ENCODE measurements at places on chromosomes 4 and X. TPM values are rescaled to one million over a fixed set of nuclear protein-coding genes. Genes with fewer than 3 reads are reported as not detected.
A peak's percentile ranks its signal among the peaks of the same experiment; 100 is the strongest.

Gene CRMP1
- total RNA-seq: 0.04 TPM

Gene NAA11
- total RNA-seq: not detected

Gene GYPB
- not detected for total RNA-seq

Gene CTAG2
- not detected for total RNA-seq

Gene TMPRSS11D
- total RNA-seq: not detected

DNA sequence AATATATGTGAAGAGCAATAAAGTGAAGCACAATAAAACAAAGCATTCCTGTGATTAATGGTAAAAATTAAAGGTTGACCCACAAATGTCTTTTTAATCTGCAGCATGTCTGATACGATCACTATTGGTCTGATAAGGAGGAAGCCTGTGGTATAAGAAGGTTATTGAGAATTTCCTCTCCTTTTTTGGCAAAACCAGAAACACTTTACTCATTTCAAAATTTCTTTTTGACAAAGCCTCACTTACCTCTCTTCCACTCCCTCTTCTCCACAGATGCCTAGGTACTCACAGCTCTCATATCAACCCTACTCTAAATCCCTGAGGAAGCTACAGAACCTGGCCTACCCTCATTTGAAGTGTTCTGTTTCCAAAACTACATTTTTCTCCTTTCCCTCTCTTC, 56.1 kb downstream of the TSPAN5 start:
- no peak for DNase-seq

DNA sequence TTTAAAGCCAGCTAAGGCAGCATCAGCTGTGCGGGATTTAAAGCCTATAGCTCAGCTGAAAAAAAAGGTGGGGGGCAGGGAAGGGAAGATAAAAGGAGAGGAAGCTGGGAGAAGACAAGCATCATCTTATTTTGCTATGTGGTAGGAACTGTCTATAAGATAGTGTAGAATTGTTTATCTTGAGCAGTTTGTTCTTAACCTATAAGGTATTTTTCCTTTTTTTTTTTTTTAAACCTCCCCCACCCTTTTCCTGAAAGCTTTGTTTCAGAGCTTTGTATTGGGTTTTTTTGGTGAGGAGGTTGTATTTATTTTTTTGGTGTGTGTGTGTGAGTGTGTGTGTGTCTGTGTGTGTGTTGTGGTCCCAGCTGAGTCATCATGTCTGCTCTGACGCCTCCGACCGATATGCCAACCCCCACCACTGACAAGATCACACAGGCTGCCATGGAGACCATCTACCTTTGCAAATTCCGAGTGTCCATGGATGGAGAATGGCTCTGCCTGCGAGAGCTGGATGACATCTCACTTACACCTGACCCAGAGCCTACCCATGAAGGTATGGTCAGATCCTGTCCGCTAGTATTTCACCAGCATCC, 531 bp downstream of the RUFY3 start:
- no peak for DNase-seq

- no peak for DNase-seq
Measured at GRCh38 chrX:68648960-68649359, 1.5 kb downstream of the STARD8 start.

DNA sequence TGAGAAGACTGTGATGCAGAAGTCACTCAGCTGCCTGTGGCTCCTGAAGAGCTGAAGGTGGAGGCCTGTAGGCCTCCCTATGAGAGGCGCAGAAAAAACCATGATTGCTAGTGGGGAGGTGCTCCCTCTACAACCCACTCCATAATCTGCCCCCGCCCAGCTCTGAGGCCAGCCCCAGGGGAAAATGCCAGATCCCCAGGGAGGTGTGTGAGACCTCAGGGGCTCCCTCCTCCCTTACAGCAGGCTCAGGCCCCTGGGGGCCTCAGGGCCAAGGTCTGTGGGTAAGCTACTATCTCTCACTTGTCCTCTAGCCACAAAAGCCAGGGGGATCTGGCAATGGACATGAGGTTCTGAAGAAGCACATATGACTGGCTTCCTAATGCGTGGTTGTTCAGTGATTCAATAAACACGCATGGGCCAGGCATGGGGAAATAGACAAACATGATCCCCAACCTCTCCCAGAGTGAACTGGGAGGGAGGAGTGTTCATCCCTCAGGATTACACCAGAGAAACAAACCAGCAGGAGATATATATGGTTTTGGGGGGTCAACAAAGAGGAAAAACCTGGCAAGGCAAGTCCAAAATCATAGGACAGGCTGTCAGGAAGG, 51.0 kb upstream of the MTM1 start:
- no peak for DNase-seq

- peak; percentile 11 for DNase-seq
Measured at GRCh38 chr4:106273831-106274230, 42.2 kb downstream of the TBCK start.

DNA sequence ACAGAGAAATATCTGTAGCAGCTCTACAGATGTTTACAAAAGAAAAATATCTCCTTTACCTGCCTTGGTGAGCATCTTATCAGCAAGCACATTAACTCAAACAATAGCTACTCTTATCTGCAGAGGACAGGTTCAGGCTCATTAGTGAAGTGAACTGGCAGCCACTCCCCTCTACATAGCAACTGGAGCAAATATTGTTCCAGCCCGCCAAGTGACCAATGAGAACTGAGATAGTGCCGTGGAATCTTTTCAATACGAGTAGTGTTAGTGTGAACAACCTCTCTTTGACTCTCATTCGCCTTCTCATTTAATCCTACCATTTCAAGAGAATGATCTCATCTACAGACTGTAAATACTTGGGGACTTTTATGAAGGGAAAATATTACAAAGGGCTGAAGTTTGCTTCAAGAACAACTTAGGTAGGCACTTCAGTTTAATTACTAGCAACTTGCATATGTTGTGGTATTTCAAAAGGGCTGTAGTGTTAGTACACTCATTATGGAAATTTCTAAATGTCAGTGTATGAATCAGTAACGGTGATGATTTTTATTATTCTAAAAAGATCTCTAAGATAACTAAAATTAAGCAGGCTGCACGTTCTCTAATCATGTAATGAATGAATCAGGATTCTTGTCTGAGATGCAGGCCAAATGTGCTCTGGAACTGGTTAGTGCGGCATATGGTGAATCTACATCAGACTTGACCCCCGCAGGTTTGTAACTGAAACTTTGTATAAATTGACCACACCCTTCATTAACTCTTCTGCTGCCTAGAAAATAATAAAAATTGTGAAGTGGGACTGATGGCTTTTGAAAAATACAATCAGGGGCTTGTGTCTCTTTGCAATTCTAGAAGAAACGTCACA, 72.4 kb downstream of the PALLD start:
- DNase-seq: peak; percentile 66

DNA sequence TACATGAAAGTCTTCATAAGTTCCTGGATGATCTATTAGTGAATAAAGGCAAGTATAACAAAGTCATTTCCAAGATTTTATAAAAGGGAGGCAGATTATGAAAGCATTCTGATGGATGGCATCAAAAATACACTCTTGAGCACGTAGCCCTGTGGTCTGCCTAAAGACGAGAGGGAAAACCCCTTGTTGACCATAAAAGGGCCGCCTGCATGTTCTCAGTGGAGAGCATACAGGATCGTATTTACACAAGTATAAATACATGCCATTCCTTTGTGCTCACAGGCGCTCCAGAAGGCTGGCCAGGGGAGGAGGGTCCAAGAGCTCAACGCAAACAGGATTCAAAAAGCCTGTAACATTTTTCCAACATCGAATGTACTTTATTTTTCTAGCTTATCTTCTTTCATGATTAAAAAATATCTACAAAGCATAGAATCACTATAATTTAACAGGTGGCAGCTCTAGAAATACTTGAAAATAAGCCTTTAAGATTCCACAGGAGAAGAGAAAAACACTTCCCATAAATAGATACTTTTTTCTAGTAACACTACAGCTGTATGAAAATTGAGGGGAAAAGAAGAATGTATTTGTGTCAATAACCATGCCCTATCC, 29.6 kb downstream of the PDGFC start:
- DNase-seq: no peak

DNA sequence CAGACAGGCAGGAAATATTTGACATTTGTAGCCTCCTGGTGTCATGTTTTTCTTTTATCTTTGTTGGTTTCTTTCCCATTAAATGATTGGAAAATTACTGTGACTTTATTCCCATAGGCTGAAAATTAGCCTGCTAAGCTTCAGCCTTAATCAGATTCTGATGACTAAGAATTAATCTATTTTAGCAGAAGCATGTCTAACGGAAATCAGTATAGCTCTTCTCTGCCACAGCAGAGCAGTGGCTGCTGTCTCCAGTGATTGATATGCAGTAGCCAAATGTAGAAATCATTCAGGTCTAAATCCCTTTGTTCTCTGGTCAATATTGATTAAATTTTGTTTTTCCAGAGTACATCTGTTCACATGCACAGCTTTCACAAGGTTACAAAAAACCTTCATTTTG, 199.3 kb downstream of the GC start:
- no peak for DNase-seq

DNA sequence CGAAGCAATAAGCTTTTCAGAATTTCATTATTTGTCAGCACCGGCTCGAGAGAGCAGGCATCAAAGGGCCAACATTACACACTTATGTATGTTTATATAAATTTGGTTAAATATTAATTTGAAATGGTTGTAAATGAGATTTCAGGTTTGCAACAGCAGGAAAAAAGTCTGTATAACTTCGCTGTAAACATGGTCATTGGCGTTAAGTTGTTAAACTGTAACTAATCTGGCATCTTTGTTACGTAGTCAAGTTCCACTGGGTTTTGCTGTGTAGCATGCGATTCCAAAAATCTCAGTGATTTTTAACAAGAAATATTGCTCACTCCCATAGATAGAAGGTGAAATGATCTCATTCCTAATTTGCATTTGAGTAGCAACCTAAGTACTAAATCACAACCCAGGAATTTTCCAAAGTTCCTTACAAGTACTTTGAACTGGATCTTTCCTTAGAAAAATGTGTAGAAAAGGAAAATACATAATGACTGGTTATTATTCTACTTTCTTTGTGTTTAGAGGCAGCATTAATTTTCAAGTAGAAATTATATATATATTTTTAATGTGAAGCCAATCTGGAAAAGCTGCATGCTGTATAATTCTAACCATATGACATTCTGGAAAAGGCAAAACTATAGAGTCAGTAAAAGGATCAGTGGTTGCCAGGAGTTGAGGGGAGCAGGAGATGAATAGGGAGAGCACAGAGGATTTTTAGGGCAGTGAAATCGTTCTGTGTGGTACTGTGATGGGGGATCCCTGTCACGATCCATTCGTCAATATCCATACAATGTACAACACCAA, 222.1 kb downstream of the CBR4 start:
- no peak for DNase-seq

- DNase-seq: no peak
Measured at GRCh38 chrX:114710571-114710970, 126.7 kb downstream of the HTR2C start.

GRCh38 chr4:92387459-92388069, 83.8 kb downstream of the GRID2 start:
- DNase-seq: no peak

DNA sequence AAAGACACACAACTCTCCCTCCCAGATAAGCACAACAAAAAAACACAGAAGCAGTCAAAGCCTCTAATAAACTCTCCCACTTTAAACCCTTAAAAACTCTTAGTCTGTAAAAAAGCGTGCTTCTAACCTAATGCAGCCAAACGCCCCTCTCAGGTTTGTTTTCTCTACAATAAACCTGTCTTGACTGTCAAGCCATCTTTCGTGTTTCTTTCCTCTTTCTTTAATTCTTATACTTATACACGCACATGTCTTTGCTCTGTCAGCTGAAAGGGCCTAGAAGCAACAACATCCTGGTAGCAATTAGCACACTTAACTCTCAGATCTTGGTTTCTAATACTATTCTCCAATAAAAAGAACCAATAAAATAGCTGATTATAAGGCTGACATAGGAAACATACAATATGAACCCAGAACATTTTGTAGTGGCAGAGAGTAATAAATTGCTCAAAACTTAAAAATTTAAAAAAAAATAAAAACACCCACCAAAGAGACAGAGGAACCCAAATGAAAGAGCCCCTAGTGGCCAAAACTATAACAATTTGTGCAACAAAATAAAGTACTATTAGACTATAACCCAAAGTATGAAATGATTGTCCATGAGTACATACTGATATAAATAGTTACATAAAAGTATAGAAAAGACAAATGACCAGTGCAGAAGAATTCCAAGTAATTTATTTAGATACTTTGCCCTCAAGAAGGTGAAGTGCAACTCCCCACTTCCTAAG, 440.4 kb upstream of the ADGRL3 start:
- no peak for DNase-seq

GRCh38 chr4:61397174-61397573, 197.0 kb downstream of the ADGRL3 start:
- no peak for DNase-seq

DNA sequence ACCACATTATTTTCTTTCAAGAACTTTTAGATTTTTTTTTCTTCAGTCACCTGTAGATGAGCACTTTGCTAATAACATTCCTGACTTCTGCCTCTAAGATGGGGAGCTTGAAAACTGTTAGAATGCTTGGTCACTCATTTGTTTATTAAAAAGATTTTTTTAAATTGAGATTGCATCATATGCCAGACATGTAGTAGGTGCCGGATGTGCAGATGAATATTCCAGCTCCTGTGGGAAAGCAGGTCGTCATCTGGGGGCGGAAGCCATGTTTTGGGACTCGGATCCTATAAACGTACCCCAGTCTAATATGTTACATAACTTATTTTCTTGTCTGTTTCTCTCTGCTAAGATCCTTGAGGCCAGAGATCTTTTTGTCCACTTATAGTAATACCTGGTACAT, 236.8 kb downstream of the ARHGAP10 start:
- no peak for DNase-seq

DNA sequence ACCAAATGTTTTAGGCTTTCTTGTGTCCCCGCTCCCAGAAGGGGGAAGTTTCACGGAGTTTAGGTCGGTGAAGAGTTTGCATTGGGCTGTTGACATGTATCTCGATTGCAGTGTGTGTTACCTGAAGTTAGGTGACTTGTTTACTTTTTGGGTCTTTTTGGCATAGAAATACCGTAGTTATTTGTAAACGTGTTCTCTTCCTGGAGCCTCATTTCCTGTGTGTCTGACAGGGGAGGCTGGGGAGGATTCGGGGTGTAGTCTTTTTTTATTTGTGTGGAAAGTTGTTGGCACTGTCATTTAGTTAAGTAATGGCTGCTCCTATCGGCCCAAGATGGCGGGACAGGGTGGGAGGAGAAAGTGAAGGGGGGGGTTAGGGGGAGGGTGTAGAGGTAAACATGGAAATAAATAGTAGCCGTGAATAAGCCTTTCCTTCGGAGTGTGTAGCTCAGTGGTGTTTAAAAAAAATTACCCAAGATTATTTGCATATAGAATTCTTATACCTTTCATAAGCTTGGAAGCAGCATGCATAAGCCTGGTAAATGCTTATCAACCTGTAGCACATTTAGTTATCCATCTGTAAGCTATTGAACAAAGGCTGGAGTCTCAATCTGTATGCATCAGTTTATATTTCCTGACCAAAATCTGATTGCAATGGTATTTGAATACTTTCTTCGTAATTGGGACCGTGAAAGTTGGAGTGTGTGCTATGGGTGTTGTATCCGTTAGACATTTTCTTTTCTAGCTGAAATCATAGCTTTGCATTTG, 1.6 kb downstream of the KDM6A start:
- no peak for DNase-seq

- no peak for DNase-seq
Measured at GRCh38 chr4:26420913-26421312, 69.4 kb downstream of the CCKAR start.

DNA sequence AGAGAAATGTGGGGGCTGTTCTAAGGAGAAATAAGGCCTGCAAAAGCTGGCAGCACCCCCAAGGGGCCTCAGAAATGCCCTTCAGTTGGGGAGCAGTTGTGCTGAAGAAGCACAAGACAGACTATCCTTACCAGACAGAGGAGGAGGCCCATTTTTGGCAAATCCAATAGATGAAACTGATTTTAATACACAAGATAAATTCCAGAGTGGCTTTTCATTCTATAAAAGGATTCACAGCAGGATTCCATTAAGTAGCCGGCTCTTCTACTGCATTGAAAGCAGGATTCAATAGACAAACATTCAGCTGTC, 8.1 kb downstream of the SEPTIN6 start:
- no peak for DNase-seq

Data from pulmonary artery endothelial cell (primary cell).